ENCODE measurements at places on chromosomes 3 and 15.

DNA sequence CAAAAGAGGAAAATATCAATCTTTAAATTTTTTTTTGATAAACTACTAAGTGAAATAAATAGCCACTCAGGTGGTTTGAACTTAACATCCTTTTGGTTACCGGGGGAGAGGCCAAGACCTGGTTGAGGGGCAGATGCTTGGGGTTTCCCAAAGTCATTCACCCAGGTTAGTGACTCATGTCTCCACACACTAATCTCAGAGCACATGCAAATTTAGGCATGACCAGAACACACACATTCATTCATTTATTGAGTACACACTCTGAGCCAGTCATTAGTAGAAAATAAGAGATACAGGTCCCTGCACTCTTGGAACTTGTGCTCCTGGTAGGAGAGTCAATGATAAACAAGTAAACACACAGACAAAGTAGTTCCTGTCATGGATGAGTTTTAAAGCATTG lies 7.3 kb downstream of the ILDR1 start:
- DNase-seq, result no peak

DNA sequence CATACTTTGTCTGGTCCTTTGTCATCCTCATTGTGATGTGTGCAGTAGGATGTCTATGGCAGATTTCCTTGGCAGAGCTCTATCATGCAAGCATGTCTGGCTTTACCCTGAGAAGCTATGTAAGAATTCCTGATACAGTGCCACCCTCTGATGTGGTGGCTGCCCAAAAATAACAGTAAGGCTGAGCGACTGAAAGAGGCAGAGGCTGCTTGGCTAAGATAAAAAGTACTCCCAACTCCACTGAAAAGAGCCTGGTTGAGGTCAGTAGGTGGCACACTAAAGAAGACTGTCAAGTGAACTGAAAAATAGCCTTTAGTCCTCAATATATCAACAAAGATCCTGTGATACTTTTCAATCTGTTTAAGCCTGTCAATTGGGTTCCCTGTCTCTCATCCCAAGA lies 31.7 kb downstream of the BTLA start:
- DNase-seq, result no peak

GRCh38 chr3:23253214-23253613 lies 50.1 kb downstream of the UBE2E2 start:
- DNase-seq, result no peak

- no peak for DNase-seq
Observed at GRCh38 chr3:4813909-4814304, 165.3 kb upstream of the BHLHE40 start.

- DNase-seq, result peak; percentile 18
Observed at GRCh38 chr15:39427705-39428104, 153.2 kb upstream of the THBS1 start.

All from testis (tissue), 5 donors.